ENCODE measurements at places on chromosomes 5 and 9.

GRCh38 chr5:179324760-179325295, 20.4 kb downstream of the ADAMTS2 start:
- no peak for DNase-seq

DNA sequence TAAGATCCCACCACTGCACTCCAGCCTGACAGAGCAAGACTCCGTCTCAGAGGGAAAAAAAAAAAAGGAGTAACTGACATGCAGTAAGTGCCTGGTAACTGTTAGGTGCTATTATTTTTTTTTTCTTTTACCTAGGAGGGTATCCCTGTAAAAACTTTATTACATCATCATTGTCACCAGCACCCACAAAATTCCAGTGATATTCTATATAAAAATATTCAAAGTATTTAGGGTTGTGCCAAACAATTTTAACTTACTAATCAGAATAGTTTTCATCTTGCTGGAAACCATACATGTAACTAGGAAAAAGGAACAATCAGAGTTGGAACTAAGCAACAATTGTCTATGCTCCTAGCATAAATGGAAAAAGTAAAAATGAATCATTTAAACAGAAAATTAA, 112.4 kb downstream of the SSBP2 start:
- DNase-seq = no peak

GRCh38 chr5:110956280-110956912, 115.1 kb upstream of the TSLP start:
- DNase-seq = no peak

DNA sequence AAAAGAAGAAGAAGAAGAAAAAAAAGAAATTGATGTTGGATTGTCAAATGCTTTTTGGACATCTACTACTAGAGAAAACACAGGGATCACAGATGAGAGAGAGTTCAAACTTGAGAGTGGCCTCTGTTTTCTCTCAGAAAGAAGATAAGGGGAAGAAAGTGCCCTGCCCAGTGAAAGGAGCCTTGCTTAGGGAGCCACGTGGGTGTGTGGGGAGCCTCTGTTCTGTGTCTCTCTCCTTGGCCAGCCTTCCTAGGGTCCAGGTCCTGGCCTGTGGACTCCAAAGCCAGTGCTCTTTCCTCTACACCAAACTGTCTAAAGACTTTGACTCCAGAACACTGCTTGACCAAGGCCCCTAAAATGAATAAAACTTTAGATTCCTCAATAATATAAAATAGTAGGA, 22.0 kb upstream of the COL15A1 start:
- DNase-seq = no peak

- DNase-seq = no peak
These were observed 57.8 kb downstream of the RORB start for GRCh38 chr9:74554751-74555419.

Data from effector memory CD4-positive, alpha-beta T cell (primary cell).